Stimulated activated effector memory CD8-positive, alpha-beta T cell treated with anti-CD3 and anti-CD28 coated beads, Interleukin-12 subunit alpha, Interleukin-12 subunit beta, amount 100 ng/mL, for 72 hours (primary cell): ENCODE measurements at places on chromosomes 3 and 15.

- peak; percentile 77 for DNase-seq
These were observed 110.8 kb upstream of the ATP11B start for GRCh38 chr3:182682263-182683241.

- no peak for DNase-seq
These were observed 3.5 kb upstream of the CLRN1 start for GRCh38 chr3:150975992-150976368.

- no peak for DNase-seq
These were observed 29.4 kb upstream of the TMEM45A start for GRCh38 chr3:100463002-100463401.

- DNase-seq = no peak
These were observed 8.7 kb upstream of the NIT2 start for GRCh38 chr3:100325827-100326226.

DNA sequence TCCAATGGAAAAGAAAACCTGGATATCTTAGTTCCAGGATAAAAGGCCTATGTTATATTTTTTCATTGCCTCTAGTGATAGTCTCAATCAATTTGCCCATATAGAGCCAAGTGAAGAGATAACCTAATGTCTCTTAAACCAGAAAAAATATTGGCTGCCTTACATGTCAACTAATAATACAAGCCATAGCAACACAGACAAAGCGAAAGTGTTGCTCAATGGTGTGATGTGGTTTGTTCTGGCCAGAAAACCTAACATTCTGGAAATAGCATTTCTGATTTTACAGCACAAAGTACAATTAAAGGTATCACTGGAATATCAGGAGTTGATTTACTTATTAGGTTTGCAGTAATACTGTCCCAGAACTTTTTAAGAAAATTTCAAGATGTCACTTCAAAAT, 101.5 kb downstream of the ATP8B4 start:
- no peak for DNase-seq

GRCh38 chr3:162764808-162765071, 1268.1 kb downstream of the OTOL1 start:
- no peak for DNase-seq

DNA sequence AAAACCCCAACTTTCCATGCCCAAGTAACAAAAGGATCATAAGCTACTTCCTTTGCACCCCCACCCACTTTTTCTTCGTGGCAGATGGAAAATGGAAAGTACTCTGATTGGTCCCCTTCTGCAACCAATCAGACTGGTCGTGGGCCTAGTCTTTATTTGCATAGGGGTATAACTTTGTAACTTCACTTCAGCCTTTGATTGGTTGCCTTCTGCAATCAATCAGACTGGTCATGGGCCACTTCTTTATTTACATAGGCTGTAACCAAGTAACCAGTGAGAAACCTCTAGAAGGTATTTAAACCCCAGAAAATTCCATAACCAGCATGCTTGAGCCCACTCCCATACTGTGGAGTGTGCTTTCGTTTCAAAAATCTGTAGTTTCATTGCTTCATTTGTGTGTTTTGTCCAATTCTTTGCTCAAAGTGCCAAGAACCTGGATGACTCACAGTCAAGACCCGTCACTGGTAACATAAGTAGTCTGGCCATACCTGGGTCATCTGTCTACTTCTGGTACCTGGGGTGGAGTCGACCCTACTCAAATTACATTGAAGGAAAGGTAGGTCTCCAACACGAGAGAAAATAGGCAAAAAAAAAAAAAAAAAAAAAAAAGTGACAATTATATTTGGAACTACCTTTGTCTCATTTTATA, 41.9 kb downstream of the CMTM8 start:
- no peak for DNase-seq

DNA sequence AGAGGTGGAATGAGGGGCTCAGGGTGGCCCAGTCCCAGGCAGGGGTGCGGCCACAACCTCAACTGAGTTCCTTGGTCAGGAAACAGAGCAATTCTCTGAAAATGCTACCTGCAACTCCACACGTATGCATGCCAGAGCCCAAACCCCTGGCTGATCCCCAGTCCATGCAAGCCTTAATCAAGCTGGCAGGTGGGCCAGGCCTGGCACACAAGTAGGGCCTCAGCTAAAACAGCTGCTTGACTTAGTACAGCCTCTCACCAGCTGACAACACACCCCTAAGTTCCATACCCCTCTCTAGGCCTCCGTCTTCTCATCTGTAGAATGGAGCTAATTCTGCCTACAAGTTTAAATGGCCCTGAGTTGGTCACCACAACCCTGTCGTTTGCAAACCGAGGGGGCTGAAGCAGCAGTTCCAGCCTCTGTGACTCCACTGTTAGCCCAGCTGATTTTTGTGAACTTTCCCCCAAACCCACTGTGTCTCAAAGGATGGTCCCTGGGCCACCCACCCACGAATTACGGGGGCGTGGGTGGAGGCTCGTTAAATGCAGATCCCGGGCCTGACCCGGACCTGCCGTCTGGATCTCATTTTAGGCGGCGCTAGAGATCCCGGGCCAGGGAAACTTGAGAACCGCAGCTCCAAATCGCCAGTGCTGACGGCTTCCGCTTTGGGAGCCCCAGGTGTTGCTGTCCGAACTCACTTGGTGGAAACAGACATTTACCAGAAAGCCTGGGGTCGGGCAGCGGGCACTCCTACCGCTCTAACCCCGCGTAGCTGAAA, 927 bp downstream of the CHDH start:
- DNase-seq = no peak

DNA sequence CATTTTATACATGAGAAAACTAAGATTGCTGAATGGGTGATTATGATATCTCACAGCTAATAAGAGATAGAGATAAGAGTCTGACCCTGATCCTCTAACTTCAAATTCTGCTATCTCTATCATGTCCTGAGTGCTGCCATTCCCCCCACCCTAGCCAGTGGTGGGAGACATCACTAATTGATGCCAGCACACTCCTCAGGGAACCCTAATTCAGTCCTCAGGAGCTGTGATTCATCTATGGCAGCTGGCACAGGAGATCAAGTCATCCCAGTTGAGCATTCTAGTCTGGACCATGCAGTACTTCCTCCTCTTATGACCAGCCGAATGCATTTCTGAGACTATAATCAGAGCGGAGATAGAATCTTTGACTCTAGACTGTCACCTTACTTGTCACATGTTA, 71.9 kb downstream of the SYNM start:
- no peak for DNase-seq

- DNase-seq = no peak
These were observed 61.8 kb downstream of the ZBTB20 start for GRCh38 chr3:115085197-115085865.

GRCh38 chr3:102715030-102715697, 280.3 kb downstream of the ZPLD1 start:
- no peak for DNase-seq

DNA sequence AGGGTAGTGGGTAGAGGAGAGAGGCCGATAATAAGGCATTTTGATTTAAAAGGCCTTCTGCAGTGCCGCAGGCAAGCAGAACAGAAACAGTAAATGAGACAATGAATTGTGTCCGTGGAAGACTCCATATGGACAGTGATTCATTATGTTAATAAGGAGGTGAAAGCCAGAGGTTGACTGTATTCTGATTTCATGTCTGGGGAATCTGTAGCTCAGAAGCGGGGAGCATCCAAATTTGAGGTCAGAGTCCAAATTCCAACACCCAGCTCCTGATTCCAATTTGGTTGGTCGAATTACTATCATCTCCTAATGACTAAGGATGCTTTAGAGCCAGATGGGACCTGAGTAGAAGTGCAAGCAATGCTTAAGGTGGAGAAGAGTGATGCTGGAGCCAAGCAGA, 1.0 kb upstream of the TBC1D21 start:
- DNase-seq = no peak

DNA sequence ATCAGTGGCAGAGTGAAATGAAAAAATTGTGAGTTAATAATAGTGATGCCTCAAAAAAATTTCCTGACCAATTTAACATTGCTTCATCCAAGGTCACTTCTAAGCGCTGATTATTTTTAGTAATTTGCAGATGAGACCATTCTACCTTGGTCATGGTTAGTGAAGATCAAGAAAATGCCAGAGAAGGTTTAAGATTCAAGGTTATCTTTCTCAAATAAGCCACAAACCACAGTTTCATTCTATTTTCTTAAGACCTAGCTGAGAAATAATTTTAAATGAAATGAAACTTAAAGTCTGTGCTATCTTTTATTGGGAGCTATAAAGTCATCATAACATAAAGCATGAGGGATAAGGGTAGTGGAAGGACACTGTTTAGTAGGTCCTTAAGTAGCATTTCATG, 353.9 kb upstream of the NAALADL2 start:
- DNase-seq = no peak
